ENCODE measurements at places on chromosomes 5 and 9.

- DNase-seq = no peak
Measured at GRCh38 chr9:87859786-87860185, 22.9 kb upstream of the SPATA31E1 start.

- no peak for DNase-seq
Measured at GRCh38 chr9:28926306-28926705, 1353.0 kb upstream of the C9orf72 start.

- DNase-seq = no peak
Measured at GRCh38 chr5:75274486-75274885, 37.8 kb upstream of the ANKRD31 start.

GRCh38 chr5:172293745-172294342 lies 10.3 kb upstream of the UBTD2 start:
- no peak for DNase-seq

GRCh38 chr9:88791105-88791805 lies 200.0 kb upstream of the S1PR3 start:
- no peak for DNase-seq

DNA sequence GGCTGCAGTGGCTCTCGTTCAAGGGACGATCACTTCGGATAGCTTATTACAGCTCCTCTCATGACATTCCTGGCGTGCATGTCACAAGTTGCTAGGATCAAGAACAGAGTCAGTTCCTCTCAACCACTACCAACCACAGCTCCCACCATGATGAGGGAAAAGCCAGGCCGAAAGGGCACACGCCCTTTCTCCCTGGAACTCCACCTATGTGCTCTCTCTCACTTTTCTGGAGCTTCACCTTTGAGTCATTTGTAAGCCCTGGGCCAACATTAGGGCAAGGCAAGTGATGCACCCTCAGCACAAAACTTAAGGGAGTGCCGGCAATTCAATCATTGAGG lies 1.6 kb downstream of the SPACA9 start:
- no peak for DNase-seq

DNA sequence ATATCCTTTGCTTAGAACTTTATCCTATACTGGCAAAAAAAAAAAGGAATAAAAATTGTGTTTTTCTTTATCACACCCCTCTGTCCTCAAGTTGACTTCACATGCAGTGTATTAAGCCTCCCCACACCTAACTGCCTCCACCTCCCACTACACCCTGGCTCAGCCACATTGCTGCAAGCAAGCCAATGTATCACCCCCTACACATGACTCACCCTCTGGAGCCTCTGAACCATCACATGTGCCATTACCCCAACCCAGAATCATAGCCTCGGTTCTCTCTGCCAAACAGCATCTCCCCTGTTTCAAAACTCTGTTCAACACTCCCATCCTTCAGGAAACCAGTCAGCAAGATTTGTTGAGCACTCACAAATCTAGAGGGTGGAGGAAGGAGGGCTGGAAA lies 209.0 kb downstream of the CWC27 start:
- no peak for DNase-seq

DNA sequence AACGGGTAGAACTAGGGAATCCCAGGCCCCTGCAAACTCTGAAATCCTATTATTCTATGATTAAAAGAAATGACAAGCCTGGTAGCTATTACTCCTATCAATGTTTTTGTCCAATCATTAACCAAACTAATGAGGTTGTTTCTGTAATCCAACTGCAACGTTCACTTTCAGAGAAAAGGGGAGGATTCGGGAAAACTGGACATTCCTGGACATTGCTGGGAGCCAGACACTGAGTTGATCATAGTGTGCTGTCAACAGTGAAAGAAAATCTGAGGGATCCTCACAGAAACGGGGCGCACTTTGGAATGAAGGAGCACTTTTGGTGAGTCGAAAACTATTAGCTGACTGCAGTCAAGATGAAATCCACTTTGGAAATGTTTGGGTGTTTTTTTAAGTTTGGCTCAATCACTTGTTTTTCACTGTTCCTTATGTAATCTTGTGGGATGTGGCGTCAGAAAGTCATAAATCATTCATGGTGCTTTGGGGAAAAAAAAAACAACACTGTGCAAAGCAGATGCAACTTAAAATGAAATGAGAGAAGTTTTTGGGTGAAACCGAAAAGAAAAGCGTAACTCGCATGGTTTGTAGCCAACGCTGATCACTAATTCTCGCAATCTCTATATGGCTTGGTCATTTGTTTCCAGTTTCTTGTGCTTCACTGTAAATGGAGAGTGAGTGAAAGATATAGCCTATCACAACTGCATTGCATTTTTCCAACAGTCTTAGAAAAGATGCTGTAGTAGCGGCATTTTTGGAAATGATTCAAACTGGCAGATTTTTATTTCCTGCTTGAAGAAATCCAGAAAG lies 51.2 kb upstream of the ADRA1B start:
- DNase-seq = no peak

GRCh38 chr9:77957652-77958051 lies 74.0 kb downstream of the GNAQ start:
- no peak for DNase-seq

DNA sequence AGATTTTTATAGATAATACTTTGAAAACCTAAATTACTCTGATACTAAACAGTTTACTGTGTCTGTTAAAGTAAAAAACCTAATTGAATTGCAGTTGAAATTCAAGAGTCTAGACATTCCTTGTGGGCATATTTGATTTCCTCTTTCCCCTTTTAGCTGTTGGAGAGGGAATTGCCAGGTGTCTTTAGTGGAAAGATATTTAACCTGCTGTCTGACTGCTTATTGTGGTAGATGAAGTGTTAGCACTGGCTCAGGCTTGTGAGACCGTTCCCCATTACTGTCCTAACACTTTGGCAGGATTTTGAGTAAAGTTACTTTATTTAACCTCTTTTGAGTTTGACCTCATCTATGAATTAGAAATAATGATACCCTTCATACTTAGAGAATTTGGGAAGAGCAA lies 16.4 kb downstream of the MAP3K1 start:
- DNase-seq = no peak

DNA sequence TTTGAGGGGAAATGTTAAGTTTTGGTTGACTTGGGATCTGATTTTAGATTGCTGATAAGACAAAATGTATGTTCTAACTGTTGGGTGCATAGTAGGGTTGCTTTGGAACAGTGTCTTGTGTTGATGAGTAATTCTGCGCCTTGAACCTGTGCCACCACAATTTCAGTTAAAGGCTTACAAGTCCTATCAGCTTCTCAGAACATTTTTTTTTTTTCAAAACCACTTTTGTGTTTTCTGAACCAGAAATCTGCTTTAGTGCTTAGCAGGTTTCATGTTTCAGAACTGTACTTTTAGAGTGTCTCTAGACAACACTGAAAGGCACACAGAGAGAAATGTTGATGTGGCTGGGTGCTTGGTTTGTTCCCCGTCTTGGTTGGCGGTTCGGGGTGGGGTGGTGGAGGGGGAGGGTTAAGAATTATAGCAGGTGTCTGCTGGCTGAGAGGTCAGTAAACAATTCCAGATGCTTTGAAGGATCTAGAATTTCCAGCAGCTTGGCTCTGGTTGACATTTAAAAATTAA lies 84.6 kb downstream of the ANKRD55 start:
- DNase-seq = peak; percentile 59

DNA sequence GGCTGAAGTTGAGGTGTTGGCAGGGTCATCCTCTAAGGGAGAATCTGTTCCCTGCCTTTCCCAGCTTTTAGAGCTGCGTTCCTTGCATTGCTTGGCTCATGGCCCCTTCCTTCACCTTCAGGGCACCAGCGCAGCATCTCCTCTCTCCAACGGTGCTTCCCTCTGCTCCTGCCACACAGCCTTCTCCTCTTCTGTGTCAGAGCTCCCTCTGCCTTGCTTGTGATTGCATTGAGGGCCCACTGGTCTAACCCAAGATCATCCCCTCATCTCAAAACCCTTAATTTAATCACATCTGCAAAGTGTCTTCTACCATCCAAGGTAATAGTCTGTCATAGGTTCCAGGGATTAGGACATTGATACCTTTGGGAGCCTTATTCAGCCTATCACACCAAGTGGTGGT lies 205.7 kb upstream of the TBCA start:
- no peak for DNase-seq

DNA sequence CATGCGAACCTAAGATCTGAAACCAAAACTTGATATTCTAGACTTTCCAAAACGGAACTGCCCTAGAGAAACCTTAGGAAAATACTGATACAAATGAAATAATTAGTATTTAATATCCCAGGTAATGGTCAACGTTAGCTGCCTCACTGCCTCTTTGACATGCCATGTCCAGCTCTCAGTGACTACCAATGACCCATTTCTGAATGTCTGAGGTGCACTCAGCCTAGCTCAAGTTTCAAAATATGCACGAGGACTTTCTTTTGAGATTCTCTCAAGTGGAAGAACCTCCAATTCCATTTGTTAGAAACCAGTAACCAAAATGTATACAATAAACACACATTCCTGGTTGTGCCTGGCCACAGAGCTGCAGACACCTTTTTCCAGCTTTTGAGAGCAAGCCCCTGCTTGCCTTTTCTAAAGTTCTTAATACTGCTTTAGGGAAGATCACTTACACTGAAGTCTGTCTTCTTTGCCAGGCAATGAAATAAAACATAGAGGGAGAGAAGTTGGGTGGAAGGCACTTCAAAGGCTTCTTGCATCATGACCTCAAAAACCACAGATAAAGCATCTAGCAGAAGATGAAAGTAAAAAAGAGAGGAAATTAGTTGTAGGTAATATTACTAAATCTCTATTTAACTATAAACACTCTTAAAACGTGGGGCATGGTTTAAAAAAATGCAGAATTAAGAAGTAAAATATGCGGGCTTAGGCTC lies 87.9 kb downstream of the MRPS27 start:
- peak; percentile 9 for DNase-seq

DNA sequence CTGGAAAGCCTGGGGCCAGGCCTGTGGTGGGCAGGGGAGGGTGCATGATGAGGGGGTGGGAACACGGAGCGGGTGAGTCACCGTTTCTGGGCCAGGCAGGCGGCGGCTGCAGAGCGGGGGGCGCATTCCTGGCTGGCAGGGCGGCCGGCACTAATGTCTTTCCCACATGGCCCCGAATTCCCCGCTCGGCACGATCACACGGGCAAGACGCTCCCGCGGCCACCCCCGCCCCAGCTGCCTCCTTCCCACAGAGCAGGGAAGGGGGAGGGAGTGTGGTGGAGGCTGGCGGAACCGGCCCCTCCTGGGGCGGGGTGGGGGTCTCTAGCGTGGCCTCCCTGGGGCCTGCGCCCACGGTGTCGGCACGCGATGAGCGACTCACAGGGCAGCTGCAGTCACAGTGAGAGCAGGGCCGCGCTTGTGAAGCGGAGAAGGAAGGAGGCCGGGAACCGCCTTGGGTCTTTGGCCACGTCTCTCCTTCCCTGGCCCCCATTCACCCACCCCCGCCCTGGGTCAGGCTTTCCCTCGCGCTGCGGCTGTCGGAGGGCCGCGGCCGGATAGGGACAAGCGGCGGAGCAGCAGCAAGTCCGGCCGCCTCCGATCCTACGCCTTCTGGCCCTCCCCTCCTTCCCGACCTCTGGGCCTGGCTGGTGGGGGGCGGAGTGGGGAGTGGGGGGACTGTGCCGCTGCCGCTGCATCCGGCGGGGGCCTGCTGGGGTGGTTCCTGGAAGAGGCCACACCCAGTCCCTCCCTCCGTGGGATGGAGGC lies 48.9 kb downstream of the CXXC5 start:
- DNase-seq = no peak

- DNase-seq = no peak
Measured at GRCh38 chr9:36025746-36026145, 11.0 kb upstream of the RECK start.

GRCh38 chr5:109739741-109740728 lies 50.3 kb downstream of the MAN2A1 start:
- no peak for DNase-seq

- peak; percentile 47 for DNase-seq
Measured at GRCh38 chr5:157312492-157312891, 46.6 kb downstream of the CYFIP2 start.

- no peak for DNase-seq
Measured at GRCh38 chr5:111135946-111136345, 43.8 kb downstream of the WDR36 start.

GRCh38 chr5:64838376-64838775 lies 69.6 kb downstream of the CWC27 start:
- DNase-seq = no peak

- no peak for DNase-seq
Measured at GRCh38 chr5:157459715-157460599, at the start of gene NIPAL4. Gene NIPAL4, plus strand, starts transcription at chr5:157460213. Its CDS starts 108 bp downstream, at chr5:157460321.

DNA sequence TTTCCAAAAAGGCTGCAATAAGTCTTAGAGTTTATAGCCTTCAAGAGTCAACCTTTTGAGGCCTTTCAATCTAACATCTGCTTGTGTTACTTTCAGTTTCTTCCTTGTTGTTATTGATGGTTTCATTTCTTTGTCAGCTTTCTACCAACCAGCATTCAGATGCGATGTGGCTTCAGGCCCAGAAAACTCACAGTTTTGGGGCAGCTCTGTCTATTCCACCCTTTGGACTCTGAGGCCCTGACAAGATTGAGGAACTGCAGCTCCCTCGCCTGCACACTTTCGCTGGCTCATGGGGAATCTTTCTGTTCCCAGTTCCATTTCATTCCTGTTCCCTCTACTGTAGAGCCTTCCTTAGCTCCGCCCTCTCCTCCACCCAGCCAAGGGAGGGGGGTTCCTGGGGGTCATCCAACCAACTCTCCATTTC lies 13.3 kb upstream of the WHRN start:
- DNase-seq = no peak

GRCh38 chr5:178461004-178461730 lies 129.0 kb downstream of the COL23A1 start:
- DNase-seq = peak; percentile 28

GRCh38 chr9:134444038-134444315 lies 117.7 kb downstream of the RXRA start:
- DNase-seq = no peak

GRCh38 chr5:24747327-24747726 lies 102.5 kb upstream of the CDH10 start:
- DNase-seq = no peak

- DNase-seq = no peak
Measured at GRCh38 chr9:91844190-91844589, 105.8 kb downstream of the ROR2 start.

GRCh38 chr5:172642051-172642409 lies 967 bp downstream of the NEURL1B start:
- no peak for DNase-seq

Measured in activated T-helper 2 cell treated with anti-CD3 and anti-CD28 coated beads, Interferon-gamma antibody, Interleukin-2, Interleukin-4, amounts not matched to agents 10 μg/mL and 5 μg/mL and 100 μg/mL, durations not matched to agents 14 hours and 24 hours and 36 hours (primary cell).